Right ventricle myocardium superior (tissue), 1 donor: ENCODE measurements at places on chromosomes 16 and 17. TPM values are rescaled to one million over a fixed set of nuclear protein-coding genes. Genes with fewer than 3 reads are reported as not detected.

Gene SLC13A5
- not detected for total RNA-seq

Gene CIITA
- total RNA-seq, result 7.9 TPM

Gene RAMP2
- 38.2 TPM for total RNA-seq

Gene ARRB2
- 23.4 TPM for total RNA-seq

Gene NKD1
- total RNA-seq, result 0.16 TPM

Gene SRP68
- 57.9 TPM for total RNA-seq

Gene KRTAP9-2
- not detected for total RNA-seq

Gene ST6GALNAC1
- 2.8 TPM for total RNA-seq

Gene KRT28
- total RNA-seq, result not detected

Gene TMC5
- total RNA-seq, result not detected

Gene MYCBPAP
- total RNA-seq, result 0.43 TPM

Gene SEZ6L2
- total RNA-seq, result 0.70 TPM

Gene CTRB1
- total RNA-seq, result not detected

Gene EFCAB5
- not detected for total RNA-seq

Gene COTL1
- 14.4 TPM for total RNA-seq

Gene TBC1D3G
- total RNA-seq, result not detected

Gene TPPP3
- 8.9 TPM for total RNA-seq

Gene PARD6A
- 3.2 TPM for total RNA-seq

Gene FBXO39
- 0.13 TPM for total RNA-seq

Gene SPNS2
- total RNA-seq, result 10.4 TPM

Gene CSH2
- total RNA-seq, result not detected

Gene APOBR
- total RNA-seq, result 0.48 TPM

Gene ZG16
- total RNA-seq, result not detected

Gene CASKIN2
- total RNA-seq, result 33.3 TPM

Gene TP53TG3B
- not detected for total RNA-seq

Gene PMP22
- total RNA-seq, result 183 TPM

Gene MT1M
- total RNA-seq, result 5.4 TPM
